Activated T-helper 1 cell treated with anti-CD3 and anti-CD28 coated beads, Interleukin-2, amount 50 U/mL, for 16 hours (primary cell): ENCODE measurements at places on chromosomes 2 and 18.

DNA sequence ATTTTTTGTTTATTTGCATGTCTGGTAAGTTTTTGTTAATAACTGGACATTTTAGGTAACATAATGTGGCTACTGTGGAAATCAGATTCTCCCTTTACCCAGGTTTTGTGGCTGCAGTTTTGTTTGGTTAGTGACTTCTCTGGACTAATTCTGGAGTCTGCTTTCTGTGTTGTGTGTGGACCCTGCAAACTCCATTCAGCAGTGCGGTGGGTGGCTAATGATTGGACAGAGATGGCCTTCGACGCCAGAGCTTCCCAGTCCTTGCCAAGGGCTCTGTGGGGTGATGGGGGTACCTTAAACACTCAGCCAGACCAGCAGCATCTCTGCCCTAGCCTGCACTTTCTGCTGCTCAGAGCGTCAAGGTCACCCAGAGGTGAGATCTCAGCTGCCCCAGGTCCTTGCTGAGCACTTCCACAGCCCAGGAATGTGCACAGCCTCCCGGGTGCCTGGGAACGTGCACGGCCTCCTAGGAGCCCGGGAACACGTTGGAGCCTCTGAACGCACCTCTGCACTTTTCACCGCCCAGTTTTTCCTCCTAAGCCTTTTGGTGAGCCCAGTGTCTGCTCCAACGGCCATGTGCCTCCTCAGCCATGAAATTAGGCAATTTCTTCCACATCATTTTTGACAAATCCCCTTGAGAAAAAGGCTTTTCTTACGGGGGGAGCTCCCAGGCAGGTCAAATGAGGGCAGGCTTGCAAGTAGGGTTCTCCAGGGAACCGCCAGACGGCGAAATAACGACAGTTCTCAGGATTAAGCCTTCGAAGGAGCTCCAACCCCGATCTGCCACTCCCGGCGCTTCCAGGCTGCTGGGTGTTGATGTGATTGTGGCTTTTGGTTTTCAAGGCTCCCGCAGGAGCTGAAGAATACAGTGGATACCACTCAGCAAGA, 35.2 kb upstream of the KLF11 start:
- no peak for DNase-seq

DNA sequence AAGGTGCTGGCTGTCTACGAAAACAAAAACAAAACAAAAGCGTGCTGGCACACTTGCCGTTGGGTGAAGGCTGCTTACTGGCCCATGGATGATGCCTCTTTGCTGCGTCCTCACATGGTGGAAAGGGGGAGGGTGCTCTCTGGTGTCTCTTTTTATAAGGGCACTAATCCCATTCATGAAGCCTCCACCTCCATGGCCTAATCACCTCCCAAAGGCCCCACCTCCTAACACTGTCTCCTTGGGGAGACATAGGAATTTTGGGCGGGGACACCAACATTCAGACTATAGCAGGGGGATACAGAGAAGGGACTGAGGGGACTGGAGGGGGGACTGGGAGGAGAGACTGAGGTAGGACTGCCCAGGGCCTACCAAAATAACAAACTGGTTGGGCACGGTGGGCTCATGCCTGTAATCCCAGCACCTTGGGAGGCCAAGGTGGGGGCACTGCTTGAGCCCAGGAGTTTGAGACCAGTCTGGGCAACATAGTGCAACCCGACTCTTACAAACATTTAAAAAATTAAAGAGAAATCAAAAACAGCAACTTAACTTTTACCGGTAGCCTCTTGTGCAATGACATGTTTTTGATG, 14.5 kb downstream of the PTMA start:
- no peak for DNase-seq

DNA sequence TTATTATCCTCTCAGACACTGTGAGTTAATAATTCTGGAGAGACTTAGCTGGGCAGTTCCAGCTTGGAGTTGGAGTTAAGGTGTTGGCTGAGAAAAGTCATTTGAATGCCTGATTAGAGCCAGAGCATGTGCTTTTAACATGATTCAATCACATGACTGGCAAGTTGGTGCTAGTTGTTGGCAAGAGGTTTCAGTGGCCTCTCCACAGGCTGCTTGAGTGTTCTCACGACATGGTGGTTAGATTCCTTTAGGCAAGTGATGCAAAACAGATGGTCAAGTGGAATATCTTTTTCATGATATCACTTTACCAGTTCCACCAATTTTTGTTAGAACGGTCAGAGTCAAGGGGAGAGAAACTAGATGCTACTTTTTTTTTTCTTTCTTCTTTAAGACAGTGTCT, 262.7 kb upstream of the FN1 start:
- no peak for DNase-seq

- no peak for DNase-seq
Observed at GRCh38 chr2:239368321-239368720, 32.5 kb downstream of the HDAC4 start.

DNA sequence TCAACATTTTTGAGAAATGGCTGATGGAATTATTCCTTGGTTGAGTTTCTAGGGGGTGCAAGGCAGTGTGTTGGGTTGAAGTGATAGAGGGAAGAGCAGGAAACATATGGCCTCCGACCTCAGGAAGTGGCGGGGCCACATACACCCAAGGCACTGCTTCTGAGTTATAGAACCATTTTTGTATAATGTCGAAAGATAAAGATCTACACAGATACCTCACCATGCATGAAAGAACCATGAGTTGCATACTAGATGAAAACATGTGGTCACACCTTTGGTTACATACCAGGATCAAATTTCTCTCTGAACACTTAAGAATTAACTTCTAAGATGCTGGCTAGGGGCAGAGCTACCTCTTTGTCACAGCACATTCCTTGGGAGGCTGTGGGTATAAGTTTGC, 23.2 kb downstream of the LAMA3 start:
- no peak for DNase-seq
